ENCODE measurements at places on chromosomes 1 and 21. TPM values are rescaled to one million over a fixed set of nuclear protein-coding genes. Genes with fewer than 3 reads are reported as not detected.

The TFF3 gene
- 0.52 TPM for total RNA-seq

The VCAM1 gene
- total RNA-seq, result 15.0 TPM

The ARTN gene
- under 0.01 TPM for total RNA-seq

The OR14A2 gene
- total RNA-seq, result not detected

The ARHGEF19 gene
- total RNA-seq, result 9.4 TPM

The TCHHL1 gene
- not detected for total RNA-seq

The CYP2J2 gene
- total RNA-seq, result 1.0 TPM

The MAP7D1 gene
- total RNA-seq, result 148 TPM

All from epithelial cell of alveolus of lung (primary cell).